Ovary (tissue), 10 donors: ENCODE measurements at places on chromosomes 13 and 19. TPM values are rescaled to one million over a fixed set of nuclear protein-coding genes. Genes with fewer than 3 reads are reported as not detected.

GRCh38 chr19:7000333-7000732 lies 20.9 kb downstream of the MBD3L2B start:
- no peak for DNase-seq
- H3K27me3 ChIP-seq, result no peaks in the 10 kb centered on the region
- H3K36me3 ChIP-seq, result no peaks in the 10 kb centered on the region
- no peak overlapping the region for H3K4me3 ChIP-seq
- no peaks in the 10 kb centered on the region for H3K4me1 ChIP-seq
- no peak overlapping the region for H3K27ac ChIP-seq

DNA sequence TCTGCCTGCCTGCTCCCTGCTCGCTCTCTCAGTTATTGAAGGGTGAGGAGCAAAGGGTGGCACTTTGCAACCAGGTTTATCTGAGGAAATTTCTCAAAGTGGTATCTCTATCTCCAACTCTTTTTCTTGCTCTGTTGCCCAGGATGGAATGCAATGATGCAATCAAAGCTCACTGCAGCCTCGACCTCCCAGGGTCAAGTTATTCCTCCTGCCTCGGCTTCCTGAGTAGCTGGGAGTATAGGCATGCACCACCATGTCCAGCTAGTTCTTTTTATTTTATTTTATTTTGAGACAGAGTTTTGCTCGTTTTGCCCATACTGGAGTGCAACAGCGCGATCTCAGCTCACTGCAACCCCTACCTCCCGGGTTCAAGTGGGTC lies 4.9 kb downstream of the ACTMAP start:
- peaks cover 6% of the 10 kb centered on the region for H3K4me1 ChIP-seq
- DNase-seq, result no peak
- H3K4me3 ChIP-seq, result no peak overlapping the region
- H3K36me3 ChIP-seq, result no peaks in the 10 kb centered on the region

- no peaks in the 10 kb centered on the region for H3K36me3 ChIP-seq
- no peaks in the 10 kb centered on the region for H3K27me3 ChIP-seq
- H3K4me3 ChIP-seq, result peak overlapping the region; percentile 40
- DNase-seq, result peak; percentile 95
Measured at GRCh38 chr13:23980160-23980551, 82.9 kb upstream of the C1QTNF9B start.

- DNase-seq, result no peak
- no peaks in the 10 kb centered on the region for H3K4me1 ChIP-seq
- no peaks in the 10 kb centered on the region for H3K36me3 ChIP-seq
Measured at GRCh38 chr13:83295686-83296085, 586.6 kb downstream of the SLITRK1 start.

GRCh38 chr19:50978772-50979390 lies 4.8 kb downstream of the KLK7 start:
- no peaks in the 10 kb centered on the region for H3K36me3 ChIP-seq
- H3K27me3 ChIP-seq, result no peaks in the 10 kb centered on the region
- no peak for DNase-seq
- no peak overlapping the region for H3K27ac ChIP-seq

DNA sequence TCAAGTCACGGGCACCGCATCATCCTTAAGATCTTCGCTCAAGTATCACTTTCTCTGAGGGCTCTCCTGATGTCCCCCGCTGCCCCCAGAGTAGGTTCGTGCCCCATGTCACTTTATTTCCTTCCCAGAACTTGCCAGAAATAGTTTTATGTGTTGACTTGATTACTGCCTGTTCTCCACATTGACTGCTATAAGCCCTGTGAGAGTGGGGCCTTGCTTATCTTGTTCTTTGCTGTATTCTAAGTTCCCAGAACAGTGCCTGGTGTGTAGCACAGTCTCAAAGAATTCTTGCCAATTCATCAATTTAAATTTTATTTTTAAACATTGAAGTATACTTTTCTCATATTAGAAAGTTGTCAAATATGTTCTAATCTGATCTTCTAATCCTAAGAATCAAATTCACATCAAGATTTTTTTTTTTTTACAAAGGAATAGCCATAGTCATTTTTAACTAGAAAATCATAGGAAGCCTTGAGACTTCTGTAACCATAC lies 32.1 kb upstream of the GPR183 start:
- H3K4me1 ChIP-seq, result no peaks in the 10 kb centered on the region
- no peak for DNase-seq
- no peak overlapping the region for H3K4me3 ChIP-seq
- no peaks in the 10 kb centered on the region for H3K27me3 ChIP-seq
- no peak overlapping the region for H3K27ac ChIP-seq

DNA sequence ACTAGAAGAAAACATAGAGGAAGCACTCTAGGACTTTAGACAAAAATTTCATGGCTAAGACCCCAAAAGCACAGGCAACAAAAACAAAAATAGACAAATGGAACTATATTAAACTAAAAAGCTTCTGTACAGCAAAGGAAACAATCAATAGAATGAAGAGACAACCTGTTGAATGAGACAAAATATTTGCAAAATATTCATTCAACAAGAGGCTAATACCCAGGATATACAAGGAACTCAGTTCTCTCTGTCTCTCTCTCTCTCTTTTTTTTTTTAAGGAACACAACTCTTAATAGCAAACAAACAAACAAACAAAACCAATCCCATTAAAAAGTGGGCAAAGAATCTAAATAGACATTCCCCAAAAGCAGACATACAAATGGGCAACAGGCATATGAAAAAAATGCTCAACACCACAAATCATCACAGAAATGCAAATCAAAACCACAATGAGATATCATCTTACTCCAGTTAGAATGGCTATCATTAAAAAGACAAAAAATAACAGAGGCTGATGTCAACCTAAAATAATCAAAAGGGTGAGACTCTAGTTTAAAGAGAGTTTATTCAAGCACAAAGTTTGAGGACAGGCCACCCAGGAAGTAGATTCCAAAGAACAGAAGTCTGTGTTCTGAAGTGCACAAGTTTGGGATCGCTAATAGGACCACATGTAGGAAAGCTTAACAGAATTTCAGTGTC lies 27.1 kb upstream of the SLC7A9 start:
- no peaks in the 10 kb centered on the region for H3K27me3 ChIP-seq
- H3K27ac ChIP-seq, result no peak overlapping the region
- H3K4me1 ChIP-seq, result no peaks in the 10 kb centered on the region
- no peak overlapping the region for H3K4me3 ChIP-seq
- no peak for DNase-seq
- H3K36me3 ChIP-seq, result no peaks in the 10 kb centered on the region

GRCh38 chr13:107992542-107992941 lies 222.8 kb downstream of the LIG4 start:
- H3K27me3 ChIP-seq, result no peaks in the 10 kb centered on the region
- H3K36me3 ChIP-seq, result no peaks in the 10 kb centered on the region
- H3K4me1 ChIP-seq, result no peaks in the 10 kb centered on the region
- H3K4me3 ChIP-seq, result no peak overlapping the region
- H3K27ac ChIP-seq, result no peak overlapping the region
- DNase-seq, result no peak

- no peak overlapping the region for H3K4me3 ChIP-seq
- no peak for DNase-seq
- no peaks in the 10 kb centered on the region for H3K36me3 ChIP-seq
- no peaks in the 10 kb centered on the region for H3K27me3 ChIP-seq
- no peak overlapping the region for H3K27ac ChIP-seq
Measured at GRCh38 chr19:30135797-30136196, 193.8 kb downstream of the URI1 start.

DNA sequence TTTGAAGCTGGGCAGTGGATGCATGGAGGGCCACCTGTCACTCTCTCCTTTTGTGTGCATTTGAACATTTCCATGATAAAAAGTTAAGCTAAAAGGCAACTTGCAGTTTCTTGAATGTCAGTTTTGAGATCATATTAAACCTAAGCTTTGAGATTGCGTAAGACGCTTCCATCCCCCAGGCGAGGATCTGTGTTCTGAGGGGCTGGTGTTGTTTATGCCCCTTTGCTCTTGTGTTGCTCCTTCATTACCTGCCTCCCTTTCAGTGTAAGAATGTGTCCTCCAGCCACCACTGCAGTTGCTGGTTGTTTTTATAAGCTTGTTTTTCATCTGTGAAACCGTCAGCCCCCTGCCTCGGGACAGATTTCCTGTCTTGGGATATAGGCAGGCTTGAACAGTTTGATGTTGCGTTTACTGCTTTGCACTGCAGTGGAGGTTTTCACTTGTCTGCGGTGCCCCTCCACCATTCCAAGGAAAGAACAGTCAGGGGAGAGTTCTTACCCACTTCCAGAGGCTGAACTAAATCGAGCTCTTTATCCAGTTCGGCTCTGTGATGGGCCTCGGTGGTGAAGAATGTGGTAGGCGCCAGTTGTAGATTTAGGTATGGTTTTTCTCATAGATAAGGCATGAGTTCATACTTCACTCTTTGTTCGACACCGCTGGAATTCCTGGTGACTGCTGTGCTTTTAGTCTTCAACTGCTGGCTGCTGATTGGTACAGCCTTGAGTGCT lies 96.8 kb downstream of the ARHGEF7 start:
- H3K4me1 ChIP-seq, result peaks cover 9% of the 10 kb centered on the region
- H3K4me3 ChIP-seq, result no peak overlapping the region
- no peaks in the 10 kb centered on the region for H3K27me3 ChIP-seq
- H3K27ac ChIP-seq, result no peak overlapping the region
- DNase-seq, result no peak

DNA sequence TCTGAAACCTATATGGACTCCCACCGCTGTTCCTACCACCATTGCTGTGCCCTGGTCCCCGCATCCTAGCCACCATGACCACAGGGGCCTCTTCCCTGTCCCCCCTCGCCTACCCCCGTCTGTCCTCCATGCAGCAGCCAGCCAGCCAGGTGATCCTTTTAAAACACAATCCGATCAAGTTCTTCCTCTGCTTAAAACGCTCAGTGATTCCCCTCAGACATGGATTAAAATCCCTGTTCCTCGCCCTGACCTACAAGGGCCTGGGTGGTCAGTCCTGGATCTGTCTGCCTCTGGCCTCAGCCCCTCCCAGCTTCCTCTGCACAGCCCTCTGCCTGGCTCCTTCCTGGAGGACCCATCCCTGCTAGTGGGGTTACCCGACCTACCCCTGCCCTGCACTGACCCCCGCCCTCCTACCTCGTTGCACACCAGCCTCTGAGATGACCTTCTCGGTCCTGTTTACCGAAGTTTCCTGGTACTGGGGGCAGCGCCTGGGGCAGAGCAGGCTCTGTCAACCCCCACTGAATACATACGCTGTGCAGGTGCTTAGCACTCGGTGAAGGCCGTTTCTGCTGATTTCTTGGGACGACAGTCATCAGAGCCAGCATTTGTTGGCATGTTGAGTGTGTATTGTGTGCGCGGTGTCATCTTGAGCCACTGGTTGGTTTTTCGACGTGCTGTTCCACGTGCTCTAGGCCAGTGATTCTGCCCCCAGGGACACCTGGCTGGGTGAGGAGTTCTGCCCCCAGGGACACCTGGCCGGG lies 14.7 kb upstream of the LENG8 start:
- peaks cover 19% of the 10 kb centered on the region for H3K4me1 ChIP-seq
- no peaks in the 10 kb centered on the region for H3K36me3 ChIP-seq
- no peaks in the 10 kb centered on the region for H3K27me3 ChIP-seq
- no peak overlapping the region for H3K27ac ChIP-seq
- H3K4me3 ChIP-seq, result no peak overlapping the region

GRCh38 chr19:13172346-13173138 lies 22.3 kb downstream of the IER2 start:
- H3K4me1 ChIP-seq, result no peaks in the 10 kb centered on the region
- no peak overlapping the region for H3K4me3 ChIP-seq
- no peaks in the 10 kb centered on the region for H3K36me3 ChIP-seq
- DNase-seq, result no peak

DNA sequence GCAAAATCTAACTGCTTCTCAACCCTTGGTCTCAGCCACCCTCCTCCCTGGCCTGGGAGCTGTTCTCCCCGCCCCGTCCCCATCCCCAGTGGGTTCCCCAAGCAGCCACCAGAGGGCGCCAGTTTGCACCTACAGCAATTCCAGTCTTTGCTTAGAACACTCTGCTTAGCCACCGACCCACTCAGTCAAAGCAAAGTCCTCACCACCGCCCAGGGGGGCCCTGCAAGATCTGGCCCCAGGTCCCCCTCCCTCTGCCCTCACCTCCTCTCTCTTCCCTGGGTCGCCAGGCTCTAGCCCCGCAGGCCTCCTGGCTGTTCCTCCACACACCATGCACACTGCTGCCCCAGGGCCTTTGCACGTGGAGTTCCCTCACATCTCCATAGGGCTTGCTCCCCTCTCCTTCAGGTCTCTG lies 12.4 kb downstream of the TMEM143 start:
- peak; percentile 37 for DNase-seq
- no peaks in the 10 kb centered on the region for H3K27me3 ChIP-seq
- H3K4me1 ChIP-seq, result peaks cover 2% of the 10 kb centered on the region
- H3K27ac ChIP-seq, result no peak overlapping the region

- H3K36me3 ChIP-seq, result no peaks in the 10 kb centered on the region
- no peak for DNase-seq
- no peak overlapping the region for H3K27ac ChIP-seq
- H3K4me3 ChIP-seq, result no peak overlapping the region
Measured at GRCh38 chr13:77980592-77980991, 62.0 kb upstream of the EDNRB start.

- no peak for DNase-seq
- H3K4me3 ChIP-seq, result no peak overlapping the region
- H3K4me1 ChIP-seq, result no peaks in the 10 kb centered on the region
- H3K27me3 ChIP-seq, result no peaks in the 10 kb centered on the region
- H3K27ac ChIP-seq, result no peak overlapping the region
- H3K36me3 ChIP-seq, result no peaks in the 10 kb centered on the region
Measured at GRCh38 chr19:14561847-14562351, 10.0 kb downstream of the NDUFB7 start.

GRCh38 chr19:2287585-2288337 lies 5.8 kb upstream of the PEAK3 start:
- H3K4me1 ChIP-seq, result peaks cover 11% of the 10 kb centered on the region
- no peak for DNase-seq
- no peaks in the 10 kb centered on the region for H3K36me3 ChIP-seq

DNA sequence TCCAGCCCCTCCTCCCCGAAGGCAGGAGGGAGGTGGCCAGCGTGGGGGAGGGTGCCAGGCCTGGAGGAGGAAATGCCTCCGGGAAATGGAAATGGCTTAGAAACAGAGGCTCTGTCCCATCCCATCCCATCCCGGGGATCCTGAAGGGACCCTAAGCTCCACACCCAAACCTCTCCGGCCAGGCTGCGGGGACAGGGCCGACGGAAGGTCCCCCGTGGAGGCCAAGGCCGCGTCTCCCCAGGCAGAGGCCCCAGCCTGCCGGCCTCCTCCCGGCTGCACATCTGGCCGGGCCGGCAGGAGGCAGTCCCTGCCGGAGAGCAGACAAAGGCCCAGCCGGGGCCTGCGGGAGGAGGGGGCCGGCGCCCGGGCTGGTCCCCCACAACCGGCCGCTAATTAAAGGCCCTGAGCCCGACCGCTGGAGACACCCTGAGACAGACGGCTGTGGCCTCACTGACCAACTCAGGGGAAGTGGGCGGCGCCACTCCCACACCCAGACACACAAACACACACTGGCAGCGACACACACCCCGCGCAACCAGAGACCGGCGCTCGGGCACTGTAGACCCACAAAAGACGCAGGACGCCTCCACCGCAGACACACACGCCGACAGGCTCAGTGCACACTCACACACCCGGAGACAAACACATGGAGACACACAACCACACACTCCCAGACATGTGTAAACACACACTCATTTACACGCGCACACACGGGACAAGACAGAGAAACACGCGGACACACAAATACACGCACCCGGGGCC lies 1.1 kb downstream of the ADAMTS10 start:
- no peaks in the 10 kb centered on the region for H3K36me3 ChIP-seq
- peak overlapping the region; percentile 28 for H3K27ac ChIP-seq
- H3K4me1 ChIP-seq, result peaks cover 12% of the 10 kb centered on the region
- no peaks in the 10 kb centered on the region for H3K27me3 ChIP-seq

The B3GNT3 gene
- total RNA-seq, result 0.34 TPM

The FFAR3 gene
- not detected for total RNA-seq

The TNFSF11 gene
- total RNA-seq, result not detected

The KIRREL2 gene
- total RNA-seq, result not detected
